ENCODE measurements at places on chromosomes 1 and 21.
A peak's percentile ranks its signal among the peaks of the same experiment; 100 is the strongest.

DNA sequence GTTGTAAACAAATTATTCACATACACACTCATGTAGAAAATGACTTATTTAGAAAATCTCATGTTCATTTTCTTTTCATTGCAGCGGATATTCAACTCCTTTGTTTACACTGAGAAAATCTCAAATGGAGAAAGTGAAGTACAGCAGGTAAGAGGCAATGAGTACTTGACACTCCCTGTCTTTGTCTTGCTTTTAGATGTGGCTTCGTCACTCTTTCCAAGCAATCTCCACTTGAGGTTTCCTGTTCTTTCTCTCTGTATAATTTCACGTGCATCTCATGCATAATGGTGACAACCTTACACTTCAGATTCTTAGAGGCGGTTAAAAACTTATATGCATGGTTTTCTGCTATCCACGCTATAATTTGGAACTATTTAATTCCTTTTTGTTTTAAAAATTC lies 80.6 kb downstream of the CACHD1 start:
- H3K36me3 ChIP-seq: peaks cover 36% of the 10 kb centered on the region
- H3K4me1 ChIP-seq: peaks cover 1% of the 10 kb centered on the region
- no peak overlapping the region for H3K4me3 ChIP-seq
- no peak for DNase-seq
- no peaks in the 10 kb centered on the region for H3K27me3 ChIP-seq
- no peak overlapping the region for H3K27ac ChIP-seq

DNA sequence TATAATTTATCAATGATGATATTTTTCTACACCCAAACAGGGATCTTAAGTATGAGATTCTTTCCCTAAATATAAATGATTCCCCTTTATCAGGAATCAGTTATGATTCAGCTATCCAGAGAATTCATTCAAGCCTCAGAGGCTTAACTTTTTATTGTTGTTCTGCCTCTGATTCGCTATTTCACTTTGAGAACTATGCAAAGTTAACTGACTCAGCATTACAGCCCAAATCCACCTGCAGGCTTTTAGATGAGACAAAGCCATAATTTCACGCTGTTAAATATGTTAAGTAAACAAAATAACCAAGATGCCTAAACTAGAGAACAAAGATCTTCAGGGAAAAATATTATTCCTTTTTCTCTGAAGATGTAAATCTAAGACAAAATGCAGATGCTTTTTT lies 8.5 kb downstream of the SCYL3 start:
- no peak overlapping the region for H3K4me3 ChIP-seq
- H3K4me1 ChIP-seq: no peaks in the 10 kb centered on the region
- no peaks in the 10 kb centered on the region for H3K27me3 ChIP-seq
- H3K27ac ChIP-seq: no peak overlapping the region
- no peak for DNase-seq

DNA sequence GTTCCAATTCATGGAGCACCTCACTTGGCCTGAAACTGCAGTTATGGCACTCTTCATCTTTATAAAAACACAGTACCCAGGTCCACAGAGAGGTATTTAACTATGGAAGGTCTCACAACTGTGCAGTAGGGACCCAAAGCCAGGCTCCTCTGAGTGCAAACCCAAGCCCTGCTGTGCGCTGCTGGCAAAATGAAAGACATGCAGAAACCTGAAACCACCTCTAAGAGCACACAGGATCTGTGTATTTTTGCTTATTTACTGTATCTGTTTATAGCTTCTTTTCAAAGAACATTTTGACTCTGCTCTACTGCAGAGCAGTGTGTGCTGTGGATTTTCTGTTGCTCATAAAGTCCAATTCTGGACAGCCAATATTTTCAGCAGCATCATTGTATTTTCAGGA lies 166.6 kb downstream of the DSCAM start:
- H3K4me3 ChIP-seq: no peak overlapping the region
- no peak for DNase-seq
- H3K27me3 ChIP-seq: no peaks in the 10 kb centered on the region
- H3K4me1 ChIP-seq: no peaks in the 10 kb centered on the region

- DNase-seq: peak; percentile 57
- peaks cover 7% of the 10 kb centered on the region for H3K4me1 ChIP-seq
- no peak overlapping the region for H3K4me3 ChIP-seq
- no peaks in the 10 kb centered on the region for H3K36me3 ChIP-seq
- peaks cover 3% of the 10 kb centered on the region for H3K27me3 ChIP-seq
Observed at GRCh38 chr21:15241997-15242736, 177.4 kb upstream of the NRIP1 start.

GRCh38 chr1:154742606-154743005 lies 127.5 kb downstream of the KCNN3 start:
- H3K36me3 ChIP-seq: peaks cover 2% of the 10 kb centered on the region
- no peak overlapping the region for H3K4me3 ChIP-seq
- no peak for DNase-seq
- H3K27ac ChIP-seq: no peak overlapping the region

DNA sequence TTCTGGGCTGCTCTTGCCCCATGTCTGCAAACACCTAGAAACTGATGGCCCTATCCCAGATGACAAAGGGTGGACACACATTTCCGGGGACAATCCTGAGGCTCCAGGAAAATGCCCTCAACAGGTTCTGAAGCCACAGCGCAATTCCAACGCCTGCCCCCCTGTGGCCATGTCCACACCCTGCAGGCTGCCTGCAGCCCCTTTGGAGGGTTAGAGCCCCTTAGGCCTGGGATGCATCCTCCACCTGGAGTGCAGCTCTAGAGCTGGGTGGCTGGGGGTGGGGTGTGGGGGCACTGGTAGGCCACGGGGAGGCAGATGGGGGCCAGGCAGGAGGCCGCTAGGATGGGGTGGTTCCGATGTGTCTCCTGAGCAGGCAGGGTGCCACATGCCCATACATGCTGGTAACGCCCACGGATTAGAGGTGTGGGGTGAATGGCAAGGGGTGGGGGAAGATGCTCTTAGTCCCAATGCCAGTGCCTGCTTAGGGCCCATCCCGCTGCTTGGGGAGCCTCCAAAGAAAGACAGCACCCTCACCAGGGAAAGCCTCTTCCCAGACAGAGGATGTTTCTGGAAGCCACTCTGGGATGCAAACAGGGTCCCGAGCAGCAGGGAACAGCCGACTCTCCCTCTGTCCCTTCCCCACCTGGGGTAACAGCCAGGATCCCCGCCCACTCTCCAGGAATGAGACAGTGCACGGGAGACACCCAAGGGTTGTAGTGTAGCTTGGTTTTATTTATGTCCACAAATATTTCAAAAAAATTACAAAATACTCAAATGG lies 34.0 kb downstream of the SLC45A1 start:
- peak; percentile 83 for DNase-seq
- no peak overlapping the region for H3K27ac ChIP-seq
- H3K36me3 ChIP-seq: peaks cover 40% of the 10 kb centered on the region
- no peaks in the 10 kb centered on the region for H3K27me3 ChIP-seq
- no peak overlapping the region for H3K4me3 ChIP-seq

- no peaks in the 10 kb centered on the region for H3K36me3 ChIP-seq
- no peaks in the 10 kb centered on the region for H3K27me3 ChIP-seq
- no peak for DNase-seq
- no peak overlapping the region for H3K4me3 ChIP-seq
Observed at GRCh38 chr1:167924102-167924501, 10.2 kb upstream of the ADCY10 start.

DNA sequence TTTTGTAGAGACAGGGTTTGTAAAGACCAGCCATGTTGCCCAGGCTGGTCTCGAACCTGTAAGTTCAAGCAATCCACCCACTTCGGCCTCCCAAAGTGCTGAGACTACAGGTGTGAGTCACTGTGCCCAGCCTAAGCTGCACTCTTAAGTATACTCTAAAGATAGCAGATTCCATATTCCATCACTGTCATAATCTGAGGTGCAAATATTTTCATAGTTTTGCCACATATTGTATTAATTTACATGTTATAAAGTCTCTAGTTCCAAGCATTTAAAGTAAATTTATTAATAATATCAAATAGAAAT lies 121.3 kb downstream of the HFM1 start:
- no peak for DNase-seq
- no peaks in the 10 kb centered on the region for H3K4me1 ChIP-seq
- no peak overlapping the region for H3K27ac ChIP-seq
- H3K27me3 ChIP-seq: no peaks in the 10 kb centered on the region
- no peak overlapping the region for H3K4me3 ChIP-seq

DNA sequence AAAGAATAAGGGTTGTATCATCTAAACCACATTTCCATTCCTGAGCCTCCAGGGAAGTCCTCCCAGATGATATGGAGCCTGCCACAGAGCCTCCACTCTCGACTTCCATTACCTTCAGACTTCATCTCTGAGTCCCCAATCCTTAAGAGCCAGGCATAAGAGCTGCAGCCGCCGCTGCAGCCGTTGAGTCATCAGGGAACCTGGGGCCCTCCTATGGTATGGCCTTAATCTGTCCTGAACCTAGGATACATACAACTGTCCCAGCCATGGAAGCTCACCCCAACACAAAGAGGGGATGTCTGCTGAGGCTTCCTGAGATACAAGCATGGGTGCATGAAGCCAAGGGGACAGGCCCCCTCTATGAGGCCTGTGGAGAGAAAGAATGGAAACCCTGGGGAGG lies 16.3 kb downstream of the TAL1 start:
- no peaks in the 10 kb centered on the region for H3K4me1 ChIP-seq
- DNase-seq: no peak
- H3K36me3 ChIP-seq: no peaks in the 10 kb centered on the region

GRCh38 chr21:15543473-15543872 lies 186.3 kb upstream of the USP25 start:
- no peaks in the 10 kb centered on the region for H3K36me3 ChIP-seq
- H3K27me3 ChIP-seq: no peaks in the 10 kb centered on the region
- H3K27ac ChIP-seq: no peak overlapping the region
- no peaks in the 10 kb centered on the region for H3K4me1 ChIP-seq

DNA sequence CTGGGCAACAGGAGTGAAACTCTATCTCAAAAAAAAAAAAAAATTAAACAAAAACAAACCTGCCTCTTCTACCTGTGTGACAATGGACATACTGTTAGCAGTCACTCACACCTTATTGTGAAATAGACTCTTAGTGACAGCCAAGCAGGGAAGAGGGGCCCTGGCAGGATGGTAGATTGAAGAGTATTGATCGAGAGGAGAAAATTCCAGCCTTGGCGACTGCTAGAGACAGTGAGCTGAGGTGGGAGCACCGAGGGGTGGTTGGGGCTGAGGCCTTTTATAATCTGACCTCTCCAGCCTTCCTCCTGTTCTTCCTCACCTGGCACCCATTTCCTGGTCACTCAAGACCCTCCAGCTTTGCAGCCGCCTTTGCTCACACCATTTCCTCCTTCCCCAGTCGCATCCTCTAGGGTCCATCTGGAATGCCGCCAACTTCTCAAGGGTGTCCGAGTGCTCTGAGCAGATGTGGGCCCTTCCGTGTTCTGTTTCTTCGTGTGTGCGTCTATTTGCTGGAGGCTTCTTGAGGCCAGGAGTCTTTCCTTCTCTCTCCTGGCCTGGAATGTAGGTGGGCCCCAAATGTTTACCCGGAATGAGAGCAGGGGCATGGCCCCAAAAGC lies 196.9 kb upstream of the TMEM51 start:
- DNase-seq: no peak
- H3K4me1 ChIP-seq: no peaks in the 10 kb centered on the region
- peaks cover 8% of the 10 kb centered on the region for H3K36me3 ChIP-seq

DNA sequence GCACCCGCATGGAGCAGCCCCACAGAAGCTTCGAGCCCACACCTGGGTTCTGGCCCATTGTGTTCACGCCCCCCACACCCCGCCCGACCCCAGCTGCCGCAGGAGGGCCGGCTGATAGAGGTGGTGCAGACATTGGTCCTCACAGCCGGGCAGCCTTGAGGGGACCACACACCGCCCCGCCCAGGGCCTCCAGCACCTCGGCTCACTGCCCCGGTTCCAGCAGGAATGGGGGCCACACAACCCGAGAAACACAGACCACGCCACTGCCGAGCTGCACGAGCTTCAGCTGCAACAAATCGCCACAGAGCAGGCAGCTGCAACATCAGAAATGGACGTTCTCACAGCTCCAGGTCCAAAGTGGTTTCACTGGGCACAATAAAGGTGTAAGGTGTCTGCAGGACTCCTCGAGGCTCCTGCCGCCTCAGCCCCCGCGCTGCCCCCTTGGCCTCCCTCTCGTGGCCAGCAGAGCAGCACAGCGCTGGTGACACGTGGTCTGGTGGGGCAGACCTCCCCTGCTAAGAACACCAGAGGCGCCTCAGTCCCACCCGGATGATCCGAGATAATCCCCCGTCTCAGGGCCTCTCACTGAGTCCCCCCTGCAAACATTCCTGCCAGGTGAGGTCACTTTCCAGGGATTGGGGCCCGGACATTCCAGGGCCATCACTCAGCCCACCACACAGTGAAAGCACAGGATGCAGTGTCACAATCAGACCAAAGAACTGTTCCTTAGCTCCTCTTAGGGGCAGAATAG lies 62.3 kb upstream of the ADARB1 start:
- peak; percentile 92 for DNase-seq
- no peak overlapping the region for H3K4me3 ChIP-seq
- H3K36me3 ChIP-seq: no peaks in the 10 kb centered on the region
- no peaks in the 10 kb centered on the region for H3K4me1 ChIP-seq

DNA sequence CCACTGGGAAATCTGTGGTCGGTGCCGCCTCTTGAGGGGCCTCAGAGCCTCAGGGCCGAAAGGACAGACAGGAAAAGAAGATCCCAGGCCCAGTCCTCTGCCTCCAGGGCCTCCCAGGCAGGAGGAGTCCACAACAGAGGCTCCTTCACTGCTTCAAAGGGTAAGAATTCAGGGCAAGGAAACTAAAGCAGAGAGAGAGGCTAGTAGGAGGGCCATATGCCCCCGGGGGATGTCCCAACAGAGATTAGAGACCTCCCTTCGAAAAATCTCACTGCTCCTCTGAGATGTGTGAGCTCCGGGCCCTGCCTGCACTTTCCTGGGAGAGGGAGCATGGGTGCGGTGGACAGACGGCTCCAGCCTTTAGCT lies 465.9 kb downstream of the NPHP4 start:
- H3K36me3 ChIP-seq: no peaks in the 10 kb centered on the region
- H3K27me3 ChIP-seq: no peaks in the 10 kb centered on the region
- H3K27ac ChIP-seq: no peak overlapping the region

- no peaks in the 10 kb centered on the region for H3K36me3 ChIP-seq
- H3K27ac ChIP-seq: no peak overlapping the region
- no peaks in the 10 kb centered on the region for H3K4me1 ChIP-seq
- no peak overlapping the region for H3K4me3 ChIP-seq
- H3K27me3 ChIP-seq: no peaks in the 10 kb centered on the region
- DNase-seq: peak; percentile 69
Observed at GRCh38 chr1:3564921-3565831, 46.1 kb downstream of the MEGF6 start.

Measured in H9 (cell line).